Aorta (tissue), 5 donors: ENCODE measurements at places on chromosomes 16 and 17. TPM values are rescaled to one million over a fixed set of nuclear protein-coding genes. Genes with fewer than 3 reads are reported as not detected.

DNA sequence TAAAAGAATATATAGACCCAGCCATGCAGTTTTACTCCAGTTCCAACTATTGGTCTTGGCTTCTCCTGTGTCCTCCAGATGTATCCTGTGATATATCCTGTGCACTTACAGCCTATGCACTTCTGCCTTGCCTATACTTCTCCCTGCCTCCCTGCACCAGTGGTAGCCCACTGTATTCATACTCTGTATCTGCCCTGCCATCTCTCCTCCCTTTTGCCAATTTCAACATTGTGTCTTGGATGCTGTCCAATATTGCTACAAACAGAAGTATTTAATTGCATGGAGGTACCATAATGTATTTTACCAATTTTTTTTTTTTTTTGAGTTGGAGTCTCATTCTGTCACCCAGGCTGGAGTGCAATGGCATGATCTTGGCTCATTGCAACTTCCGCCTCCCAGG, 242.7 kb downstream of the HAPSTR1 start:
- DNase-seq, result no peak
- H3K27me3 ChIP-seq, result no peaks in the 10 kb centered on the region
- no peak overlapping the region for H3K27ac ChIP-seq
- no peaks in the 10 kb centered on the region for H3K36me3 ChIP-seq

GRCh38 chr17:43625606-43626005, 36.1 kb downstream of the MEOX1 start:
- no peak for DNase-seq
- no peaks in the 10 kb centered on the region for H3K27me3 ChIP-seq
- H3K4me1 ChIP-seq, result no peaks in the 10 kb centered on the region
- H3K36me3 ChIP-seq, result no peaks in the 10 kb centered on the region
- H3K4me3 ChIP-seq, result no peak overlapping the region

GRAP gene
- polyA plus RNA-seq, result 0.87 TPM

DNA sequence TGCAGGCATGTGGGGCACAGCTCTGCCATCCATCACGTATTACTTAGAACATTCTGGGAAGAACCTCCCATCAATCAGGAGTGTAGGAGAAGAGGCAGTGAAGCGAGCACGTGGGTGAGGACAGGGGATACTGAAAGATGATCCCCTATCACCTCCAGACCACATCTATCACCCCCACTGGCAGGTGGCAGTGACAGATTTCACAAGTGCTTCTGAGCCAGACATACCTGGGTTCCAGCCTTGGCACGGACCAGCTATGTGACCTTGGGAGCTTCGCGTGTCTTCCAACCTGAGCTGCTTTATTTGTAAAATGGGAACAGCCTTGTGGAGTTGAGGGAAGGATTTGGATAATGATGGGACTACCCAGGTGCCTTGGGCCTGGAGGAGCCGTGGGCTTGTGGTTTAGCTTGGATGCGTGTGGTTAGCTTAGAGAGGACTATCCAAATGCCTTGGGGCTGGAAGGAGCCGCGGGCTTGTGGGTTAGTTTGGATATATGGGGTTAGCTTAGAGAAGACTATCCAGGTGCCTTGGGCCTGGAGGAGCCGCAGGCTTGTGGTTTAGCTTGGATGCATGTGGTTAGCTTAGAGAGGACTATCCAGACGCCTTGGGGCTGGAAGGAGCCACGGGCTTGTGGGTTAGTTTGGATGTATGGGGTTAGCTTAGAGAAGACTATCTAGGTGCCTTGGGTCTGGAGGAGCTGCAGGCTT, 206.4 kb downstream of the ENGASE start:
- DNase-seq, result no peak
- H3K4me3 ChIP-seq, result no peak overlapping the region
- H3K27me3 ChIP-seq, result no peaks in the 10 kb centered on the region
- H3K36me3 ChIP-seq, result no peaks in the 10 kb centered on the region
- H3K4me1 ChIP-seq, result no peaks in the 10 kb centered on the region
- no peak overlapping the region for H3K27ac ChIP-seq

- H3K36me3 ChIP-seq, result no peaks in the 10 kb centered on the region
- H3K27me3 ChIP-seq, result no peaks in the 10 kb centered on the region
- H3K27ac ChIP-seq, result no peak overlapping the region
- H3K4me3 ChIP-seq, result no peak overlapping the region
- no peak for DNase-seq
Measured at GRCh38 chr17:67532326-67532871, 155.3 kb downstream of the PITPNC1 start.

DNA sequence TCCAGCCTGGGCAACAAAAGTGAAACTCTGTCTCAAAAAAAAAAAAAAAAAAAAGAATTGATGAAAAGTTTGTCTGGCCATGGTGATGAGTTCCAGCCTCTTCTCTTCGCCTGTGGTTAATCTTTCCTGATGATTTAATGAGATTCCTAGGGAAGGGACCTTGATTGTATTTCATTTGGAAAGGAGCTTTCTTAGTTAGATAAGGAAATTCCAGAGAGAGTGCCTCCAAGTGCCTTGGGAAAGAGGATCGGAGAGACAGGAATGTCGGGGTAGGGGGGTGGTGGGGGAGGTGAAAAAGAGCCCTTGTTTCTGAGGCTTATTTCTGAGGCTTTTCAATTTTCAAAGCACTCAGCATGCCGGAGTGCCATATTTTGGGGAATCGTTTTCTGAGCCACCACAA, 93.2 kb upstream of the SIAH1 start:
- no peak for DNase-seq
- no peaks in the 10 kb centered on the region for H3K27me3 ChIP-seq
- no peaks in the 10 kb centered on the region for H3K36me3 ChIP-seq
- H3K27ac ChIP-seq, result no peak overlapping the region

DNA sequence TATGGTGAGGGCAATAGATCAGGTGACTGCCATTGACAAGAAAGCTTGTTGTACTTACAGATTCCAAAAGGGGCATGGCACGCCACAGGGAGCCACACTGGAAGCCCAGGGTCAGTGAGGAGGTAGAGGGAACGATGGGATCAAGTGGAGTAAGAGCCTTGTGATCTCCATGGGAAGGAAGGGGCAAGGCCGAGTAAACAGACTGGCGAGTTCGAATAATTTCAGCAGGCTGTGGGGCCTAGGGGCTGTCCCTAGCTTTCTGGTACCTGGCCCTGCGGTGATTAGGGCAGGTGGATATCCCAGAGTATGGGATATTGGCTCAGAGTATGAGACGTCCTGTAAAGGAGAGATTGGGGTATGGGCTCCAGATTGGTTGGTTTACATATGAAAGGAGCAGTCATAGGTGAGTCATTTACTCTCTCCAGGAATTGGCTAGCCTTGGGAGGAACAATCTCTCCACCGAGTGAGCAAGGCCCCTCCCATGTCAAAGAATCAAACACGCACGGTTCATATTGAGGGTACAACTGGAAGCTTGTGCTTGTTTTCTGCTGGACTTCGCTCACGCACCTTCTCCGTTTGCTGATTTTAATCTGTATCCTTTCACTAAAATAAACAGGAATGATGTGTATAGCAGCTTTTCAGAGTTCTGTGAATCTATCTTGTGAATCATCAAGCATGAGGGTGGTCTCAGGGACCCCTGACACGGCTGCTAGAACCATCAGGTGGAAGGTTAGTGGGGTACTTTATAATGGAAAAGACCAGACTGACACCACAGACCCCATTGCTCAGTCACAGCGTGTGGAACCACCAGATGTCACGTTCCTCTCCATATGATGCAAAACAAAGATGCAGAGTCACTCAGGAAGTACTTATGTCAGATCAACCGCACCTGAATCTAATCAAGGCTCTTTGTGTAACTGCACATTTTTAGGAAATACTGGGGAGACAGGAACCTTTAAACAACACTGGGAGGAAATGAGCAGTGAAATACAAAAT, 27.9 kb downstream of the GABARAPL2 start:
- DNase-seq, result no peak
- no peak overlapping the region for H3K27ac ChIP-seq
- no peaks in the 10 kb centered on the region for H3K4me1 ChIP-seq
- no peak overlapping the region for H3K4me3 ChIP-seq

- H3K27me3 ChIP-seq, result no peaks in the 10 kb centered on the region
- no peak overlapping the region for H3K27ac ChIP-seq
- H3K4me3 ChIP-seq, result no peak overlapping the region
- H3K4me1 ChIP-seq, result no peaks in the 10 kb centered on the region
- no peak for DNase-seq
Measured at GRCh38 chr16:78258375-78259065, 159.1 kb downstream of the WWOX start.

- H3K27ac ChIP-seq, result peak overlapping the region; percentile 33
- H3K36me3 ChIP-seq, result no peaks in the 10 kb centered on the region
- no peaks in the 10 kb centered on the region for H3K27me3 ChIP-seq
- no peak for DNase-seq
Measured at GRCh38 chr16:15874745-15875314, 13.6 kb downstream of the CEP20 start.

KRTAP16-1 gene
- polyA plus RNA-seq, result not detected

GRCh38 chr16:53836142-53836541, 132.2 kb downstream of the FTO start:
- DNase-seq, result no peak
- no peaks in the 10 kb centered on the region for H3K36me3 ChIP-seq
- no peak overlapping the region for H3K4me3 ChIP-seq
- H3K27ac ChIP-seq, result no peak overlapping the region

GRCh38 chr16:79560318-79560717, 40.2 kb downstream of the MAF start:
- H3K4me1 ChIP-seq, result no peaks in the 10 kb centered on the region
- no peak for DNase-seq
- no peak overlapping the region for H3K4me3 ChIP-seq
- H3K27me3 ChIP-seq, result no peaks in the 10 kb centered on the region
- no peak overlapping the region for H3K27ac ChIP-seq

DNA sequence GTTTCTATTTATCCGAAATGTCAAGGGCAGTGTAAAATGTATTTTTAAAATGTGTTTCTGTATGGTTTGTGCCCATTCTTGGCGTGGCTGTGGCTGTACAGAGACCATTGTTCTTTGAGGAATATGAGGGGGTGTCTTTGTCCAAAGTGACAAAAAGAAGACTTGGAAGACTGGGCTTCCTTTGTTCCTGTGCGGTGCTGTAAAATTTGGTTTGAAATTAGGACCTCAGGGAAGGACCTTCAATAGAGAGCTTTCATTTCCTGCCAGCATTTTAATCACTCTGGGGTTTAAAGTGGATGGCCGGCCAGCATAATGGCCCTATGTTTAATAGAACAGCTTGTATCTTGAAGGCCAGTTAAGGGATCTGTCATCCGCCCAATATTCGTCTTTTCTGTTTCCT, 190.1 kb upstream of the TBX2 start:
- no peak for DNase-seq
- no peaks in the 10 kb centered on the region for H3K27me3 ChIP-seq
- H3K36me3 ChIP-seq, result no peaks in the 10 kb centered on the region
- H3K27ac ChIP-seq, result peak overlapping the region; percentile 11
- H3K4me1 ChIP-seq, result peaks cover 6% of the 10 kb centered on the region

GRCh38 chr17:3598078-3598477, 11.1 kb downstream of the TRPV1 start:
- no peaks in the 10 kb centered on the region for H3K27me3 ChIP-seq
- H3K4me3 ChIP-seq, result no peak overlapping the region
- H3K27ac ChIP-seq, result no peak overlapping the region
- no peak for DNase-seq
- H3K4me1 ChIP-seq, result no peaks in the 10 kb centered on the region

CREBBP gene
- polyA plus RNA-seq, result 41.6 TPM

- H3K27ac ChIP-seq, result no peak overlapping the region
- no peaks in the 10 kb centered on the region for H3K36me3 ChIP-seq
- DNase-seq, result no peak
- no peaks in the 10 kb centered on the region for H3K4me1 ChIP-seq
Measured at GRCh38 chr17:15031975-15032374, 233.2 kb downstream of the PMP22 start.

- no peaks in the 10 kb centered on the region for H3K36me3 ChIP-seq
- no peak overlapping the region for H3K4me3 ChIP-seq
- H3K27me3 ChIP-seq, result no peaks in the 10 kb centered on the region
- H3K4me1 ChIP-seq, result no peaks in the 10 kb centered on the region
Measured at GRCh38 chr17:74088934-74089329, 114.5 kb upstream of the RPL38 start.

TBC1D3E gene
- polyA plus RNA-seq, result not detected

ATP2A3 gene
- polyA plus RNA-seq, result 7.5 TPM

DNA sequence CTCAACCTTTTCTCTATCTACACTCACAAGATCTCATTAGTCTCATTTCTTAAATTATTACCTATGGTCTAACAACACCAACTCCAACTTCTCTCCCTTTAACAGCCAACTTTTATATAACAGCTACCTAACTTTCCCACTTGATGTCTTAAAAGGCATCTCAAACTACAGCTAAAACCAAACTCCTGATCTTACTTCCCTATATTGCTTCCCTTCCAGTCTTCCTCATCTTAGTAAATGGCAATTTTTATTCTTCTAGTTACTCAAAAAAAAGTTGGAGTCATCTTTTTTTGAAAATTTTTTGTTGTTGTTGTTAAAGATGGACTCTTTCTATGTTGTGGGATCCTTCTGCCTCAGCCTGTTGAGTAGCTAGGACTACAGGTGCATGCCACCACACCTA, 15.3 kb downstream of the SRR start:
- H3K4me1 ChIP-seq, result no peaks in the 10 kb centered on the region
- H3K27me3 ChIP-seq, result no peaks in the 10 kb centered on the region
- H3K36me3 ChIP-seq, result no peaks in the 10 kb centered on the region
- no peak overlapping the region for H3K4me3 ChIP-seq
- no peak overlapping the region for H3K27ac ChIP-seq

DNA sequence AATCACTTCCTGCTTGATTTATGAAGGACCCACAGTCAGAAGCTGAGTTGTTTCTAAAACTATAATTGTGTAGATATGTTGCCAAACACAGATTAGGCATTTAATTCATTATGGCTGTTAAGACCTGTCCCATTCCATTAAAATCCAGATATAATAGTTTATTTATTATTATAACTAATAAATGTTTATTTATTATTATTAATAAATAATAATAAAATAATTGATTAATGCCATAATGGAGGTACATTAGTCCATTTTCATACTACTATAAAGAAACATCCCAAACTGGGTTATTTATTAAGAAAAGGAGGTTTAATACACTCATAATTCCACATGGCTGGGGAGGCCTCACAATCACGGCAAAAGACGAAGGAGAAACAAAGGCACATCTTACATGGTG, 1240.9 kb downstream of the CDH11 start:
- no peak for DNase-seq
- no peaks in the 10 kb centered on the region for H3K27me3 ChIP-seq
- H3K36me3 ChIP-seq, result no peaks in the 10 kb centered on the region
